ENCODE measurements at places on chromosomes 2 and 18.

- DNase-seq = peak; percentile 2
Measured at GRCh38 chr2:135586148-135586547, 54.9 kb downstream of the R3HDM1 start.

DNA sequence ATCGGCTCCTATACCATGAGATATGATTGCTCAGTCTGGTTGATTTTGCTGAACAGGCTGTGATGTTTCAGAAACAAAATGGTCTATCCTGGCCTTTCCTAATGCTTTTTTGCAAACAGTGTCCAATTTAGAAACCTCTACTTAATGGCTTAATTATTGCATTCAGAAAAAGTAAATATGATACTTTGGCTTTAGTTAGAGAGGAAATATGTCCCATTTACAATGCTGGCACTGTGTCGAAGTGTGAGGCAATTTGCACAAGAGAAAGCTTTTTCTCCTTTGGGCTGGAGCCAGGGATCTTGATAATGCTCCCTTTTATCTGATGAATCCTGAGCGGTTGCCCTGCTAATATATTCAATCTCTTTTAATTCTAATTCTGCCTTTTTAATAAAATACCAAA lies 418.9 kb downstream of the EPHA4 start:
- DNase-seq = no peak

DNA sequence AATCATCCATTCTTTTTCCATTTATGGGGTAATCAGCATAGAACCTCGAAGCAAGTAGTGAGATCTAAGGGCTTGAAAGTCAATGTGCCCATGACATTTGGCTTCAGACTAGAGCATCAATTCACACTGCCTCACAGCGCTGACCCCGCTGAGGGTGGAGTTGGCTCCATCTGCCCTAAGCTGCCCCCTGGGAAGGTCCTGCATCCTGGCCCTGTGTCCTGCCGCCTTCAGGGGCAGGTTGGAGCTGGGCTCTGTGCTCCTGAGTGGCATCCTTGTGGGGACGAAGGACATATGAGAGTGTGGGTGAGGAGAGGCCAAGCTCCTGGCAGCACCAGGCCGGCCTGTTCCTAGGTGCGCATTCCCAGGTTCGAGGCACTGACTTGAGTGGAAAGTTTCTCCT lies 249.4 kb downstream of the FHOD3 start:
- DNase-seq = no peak

DNA sequence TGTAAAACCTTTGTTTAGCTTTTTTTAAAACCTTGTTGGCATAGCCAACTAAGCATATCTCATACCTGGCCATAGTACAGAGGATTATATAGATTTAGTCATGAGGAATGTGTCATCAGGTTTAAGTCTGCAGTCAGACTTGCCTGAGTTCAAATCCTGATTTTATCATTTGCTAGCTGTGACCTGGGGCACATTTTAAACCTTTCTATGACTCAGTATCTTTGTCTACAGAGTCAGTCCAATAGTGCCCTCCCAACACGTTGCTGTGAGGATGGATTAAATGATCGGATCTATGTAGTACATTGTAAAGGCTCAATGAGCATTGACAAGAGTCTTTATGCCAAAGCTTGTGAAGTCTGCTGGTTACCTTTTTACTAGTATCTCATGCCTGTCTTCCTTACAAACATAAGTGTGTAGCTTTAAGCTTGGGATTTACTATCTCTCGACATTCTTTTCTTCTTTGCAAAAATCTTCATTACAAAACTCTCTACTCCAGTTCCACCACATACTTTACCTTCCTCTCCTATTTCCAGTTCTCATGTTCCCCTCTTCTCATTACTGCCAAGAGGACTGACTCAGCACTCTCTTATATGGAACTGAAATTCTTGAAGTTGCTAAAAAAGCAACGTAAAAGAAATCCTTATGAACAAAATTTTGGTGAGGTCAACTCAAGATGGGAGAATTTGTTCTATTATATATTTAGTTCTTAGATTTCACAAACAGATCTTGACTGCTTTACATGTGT lies 68.1 kb upstream of the RBMS1 start:
- no peak for DNase-seq

- peak; percentile 55 for DNase-seq
Measured at GRCh38 chr2:121297217-121297830, 12.3 kb upstream of the TFCP2L1 start.

DNA sequence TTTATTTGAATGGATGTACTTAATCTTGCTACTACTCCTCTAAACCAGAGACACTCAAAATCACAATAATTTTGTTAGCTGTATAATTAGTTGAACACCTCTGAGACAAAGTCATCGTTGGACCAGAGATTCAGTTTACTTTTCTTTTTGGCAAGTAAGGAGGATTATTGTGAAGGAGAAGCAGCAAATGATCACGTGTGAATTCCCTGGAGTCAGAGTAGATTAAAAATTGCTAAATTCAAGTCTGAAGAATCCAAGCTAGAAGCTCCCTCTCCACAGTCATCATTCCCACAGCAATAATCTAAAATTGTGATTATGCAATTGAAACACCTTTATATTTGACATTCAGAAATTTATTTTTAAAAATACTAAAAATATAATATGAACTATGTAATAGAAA lies 484.4 kb downstream of the CMPK2 start:
- no peak for DNase-seq

DNA sequence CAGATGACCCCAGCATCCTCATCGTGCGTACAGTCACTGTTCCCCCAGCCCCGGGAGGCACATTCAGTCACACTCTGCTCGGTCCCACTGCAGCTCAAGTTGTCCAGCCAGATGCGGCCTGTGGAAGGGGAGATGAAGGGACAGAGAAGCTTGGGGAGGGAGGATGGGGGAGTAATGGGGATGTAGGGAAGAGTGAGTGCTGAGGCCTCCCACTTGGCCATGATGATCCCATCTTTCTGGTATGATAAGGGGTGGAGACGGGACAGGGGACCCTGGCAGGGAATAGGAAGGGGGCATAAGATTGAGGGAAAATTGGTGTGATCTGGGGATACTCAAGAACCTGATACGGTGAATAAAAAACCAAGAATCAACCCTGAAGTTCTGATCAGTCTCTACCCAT lies 3.5 kb downstream of the LOXL3 start:
- no peak for DNase-seq

DNA sequence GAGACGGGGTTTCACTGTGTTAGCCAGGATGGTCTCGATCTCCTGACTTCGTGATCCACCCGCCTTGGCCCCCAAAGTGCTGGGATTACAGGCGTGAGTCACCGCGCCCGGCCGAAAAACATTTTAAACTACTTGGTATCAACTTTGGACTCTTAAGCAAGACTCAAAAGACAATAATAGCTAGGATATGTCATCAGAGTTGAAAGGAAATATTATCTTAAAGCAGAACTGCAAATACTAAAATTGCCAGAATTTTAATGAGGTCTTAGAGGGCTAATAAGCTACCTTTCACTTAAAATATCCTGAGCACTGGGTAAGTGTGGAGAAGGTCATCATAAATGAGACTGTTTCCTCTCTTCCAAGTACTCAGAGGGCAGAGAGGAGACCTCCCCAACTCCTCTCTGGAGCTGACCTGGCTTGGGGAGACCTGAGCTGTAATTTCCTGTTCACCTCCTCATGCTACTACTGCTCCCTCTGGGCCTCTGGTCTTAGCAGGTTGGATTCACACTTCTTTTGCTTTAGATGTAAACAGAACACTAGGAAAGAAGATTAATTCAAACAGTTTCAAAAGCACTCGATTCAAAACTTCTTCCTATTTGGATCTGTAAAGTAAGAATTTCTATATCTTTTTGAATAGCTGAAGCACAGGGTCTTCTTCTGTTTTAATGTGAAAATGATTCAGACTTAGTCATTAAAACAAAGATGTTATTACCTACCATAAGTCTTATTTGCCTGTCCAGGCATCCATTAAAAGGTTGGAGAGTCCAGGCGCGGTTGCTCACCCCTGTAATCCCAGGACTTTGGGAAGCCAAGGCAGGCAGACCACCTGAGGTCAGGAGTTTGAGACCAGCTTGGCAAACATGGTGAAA lies 16.5 kb downstream of the CNRIP1 start:
- DNase-seq = no peak

DNA sequence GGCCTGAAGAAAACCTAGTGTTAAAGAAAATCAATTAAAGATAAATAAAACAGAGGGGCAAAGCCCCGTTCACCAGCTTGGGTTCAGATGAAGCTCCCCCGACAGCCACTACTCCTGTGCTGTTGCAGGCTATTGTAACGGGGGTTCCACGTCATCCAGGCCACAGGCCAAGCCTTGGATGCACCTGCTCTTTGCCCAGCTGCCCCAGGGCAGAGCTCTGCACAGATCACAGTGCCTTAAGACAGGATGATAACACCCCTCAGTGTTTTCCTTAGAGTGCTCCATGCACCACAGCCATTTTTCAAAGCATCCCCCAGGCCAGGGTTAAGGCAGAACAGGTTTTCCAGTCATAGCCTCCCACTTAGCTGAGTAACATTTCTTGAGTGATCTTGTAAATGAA lies 32.0 kb downstream of the FASTKD2 start:
- no peak for DNase-seq

GRCh38 chr2:116952254-116952653 lies 862.2 kb upstream of the DDX18 start:
- peak; percentile 32 for DNase-seq

GRCh38 chr2:44424211-44424610 lies 62.5 kb downstream of the CAMKMT start:
- DNase-seq = no peak

DNA sequence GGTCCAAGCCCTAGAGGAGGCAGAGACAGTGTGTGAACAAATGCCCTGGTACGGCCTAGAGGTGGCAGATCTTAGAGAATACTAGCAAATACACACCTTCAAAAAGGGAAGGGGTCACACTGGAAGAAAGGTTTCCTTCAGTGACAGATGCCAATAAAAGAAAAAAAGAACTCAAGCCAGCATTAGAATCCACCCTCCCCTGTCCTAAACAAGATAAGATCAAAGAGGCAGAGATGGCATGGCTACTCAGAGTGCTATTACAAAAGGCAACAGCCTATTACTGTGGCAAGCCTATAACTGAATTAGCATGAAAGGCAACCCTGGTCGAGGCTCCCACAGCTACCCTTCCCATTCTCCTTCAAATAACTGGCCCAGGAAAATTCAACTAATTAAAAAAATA lies 69.6 kb downstream of the SMC6 start:
- DNase-seq = no peak

GRCh38 chr2:203533676-203534591 lies 1.2 kb downstream of the RAPH1 start:
- DNase-seq = peak; percentile 77

GRCh38 chr2:229798446-229799155 lies 84.2 kb upstream of the DNER start:
- DNase-seq = peak; percentile 50

GRCh38 chr2:172693037-172693436 lies 42.6 kb upstream of the RAPGEF4 start:
- DNase-seq = no peak

- DNase-seq = no peak
Measured at GRCh38 chr18:44958455-44958854, 277.8 kb downstream of the SETBP1 start.

DNA sequence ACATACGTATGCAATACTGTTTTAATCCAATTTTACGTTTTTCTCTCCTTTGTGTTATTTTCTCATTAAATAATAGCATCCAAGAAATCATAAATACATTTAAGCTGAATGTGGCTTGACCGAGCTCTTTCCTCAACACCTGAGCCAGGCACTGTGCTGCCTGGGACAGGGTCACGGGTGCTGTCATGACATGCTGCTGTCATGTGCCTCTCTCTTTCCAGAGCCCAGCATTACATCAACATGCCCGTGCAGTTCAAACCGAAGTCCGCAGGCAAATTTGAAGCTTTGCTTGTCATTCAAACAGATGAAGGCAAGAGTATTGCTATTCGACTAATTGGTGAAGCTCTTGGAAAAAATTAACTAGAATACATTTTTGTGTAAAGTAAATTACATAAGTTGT lies 94.1 kb upstream of the LDLRAD4 start:
- DNase-seq = no peak

GRCh38 chr2:133682347-133682746 lies 114.1 kb upstream of the NCKAP5 start:
- DNase-seq = no peak

DNA sequence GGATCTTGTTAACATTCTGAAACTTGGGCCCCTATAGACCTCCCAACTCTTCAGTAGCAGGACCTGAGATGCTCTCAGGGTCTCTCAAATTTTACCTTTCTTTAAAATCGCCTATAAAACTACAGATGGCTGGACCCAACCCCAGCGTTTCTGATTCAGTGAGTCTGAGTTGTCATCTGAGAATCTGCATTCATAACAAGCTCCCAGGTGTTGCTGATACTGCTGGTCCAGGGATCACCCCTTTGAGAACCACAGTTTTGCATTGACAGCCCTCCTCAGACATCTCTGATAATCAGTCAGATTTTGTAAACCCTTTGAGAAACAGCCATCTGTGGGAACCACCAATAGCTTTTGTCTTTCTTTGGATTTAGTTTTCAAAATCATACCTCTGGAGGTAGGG lies 315.8 kb downstream of the CYRIA start:
- no peak for DNase-seq

DNA sequence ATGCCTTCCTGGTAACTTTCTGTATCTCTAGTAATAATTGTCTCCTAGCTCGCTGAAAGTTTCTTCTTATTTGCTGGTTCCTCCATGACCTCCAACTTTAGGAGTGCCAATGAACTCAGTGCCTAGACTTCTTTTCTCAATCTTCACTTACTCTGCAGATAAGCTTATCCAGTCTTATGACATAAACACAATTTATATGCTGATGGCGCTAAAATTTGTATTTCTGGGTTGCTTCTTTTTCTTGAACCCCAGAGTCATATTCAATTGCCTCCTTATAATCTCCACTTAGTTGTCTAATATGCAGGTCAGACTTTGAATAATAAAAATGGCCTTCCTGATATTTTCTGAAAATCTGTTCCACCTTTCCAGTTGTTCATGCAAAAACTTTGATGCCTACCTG lies 182.5 kb downstream of the FSHR start:
- DNase-seq = no peak

GRCh38 chr2:178327516-178327915 lies 123.5 kb downstream of the PRKRA start:
- DNase-seq = no peak

DNA sequence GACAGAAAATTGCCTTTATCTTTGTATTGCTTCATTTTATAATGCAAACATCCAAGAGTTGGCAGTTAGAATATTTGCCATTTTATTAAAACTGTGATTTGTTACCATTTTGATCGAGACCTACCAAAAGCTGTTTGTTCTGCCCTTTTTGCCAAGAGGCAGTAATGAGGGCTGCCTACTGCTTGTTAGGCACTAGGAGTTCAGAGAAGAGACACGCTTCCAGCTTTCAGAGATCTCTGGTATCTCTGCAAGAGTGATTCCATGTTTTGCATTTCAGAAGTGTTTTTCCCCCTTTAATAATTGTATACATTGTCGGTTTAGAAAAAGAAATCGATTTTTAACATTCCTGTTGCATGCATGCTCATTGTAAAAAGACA lies 628 bp downstream of the MRPL30 start:
- peak; percentile 4 for DNase-seq

DNA sequence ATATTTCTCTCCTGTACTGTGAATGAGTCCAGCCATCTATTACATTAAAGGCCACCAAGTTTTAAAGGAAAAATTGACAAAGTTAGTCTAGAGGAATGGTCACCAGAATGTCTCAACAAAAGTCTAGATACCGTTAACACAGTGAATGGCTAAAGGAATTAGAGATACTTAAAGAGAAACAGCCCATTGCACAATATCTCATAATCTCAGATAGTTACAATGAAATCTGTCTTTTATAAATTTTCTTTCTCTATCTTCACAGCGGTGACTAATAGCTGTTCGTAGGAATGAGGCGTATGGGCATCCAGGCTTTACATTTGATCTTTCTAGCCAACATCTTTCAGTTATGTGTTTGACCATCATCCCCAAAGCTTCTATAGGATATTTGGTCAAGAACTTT lies 30.6 kb downstream of the R3HDM1 start:
- DNase-seq = no peak

GRCh38 chr2:103235283-103235682 lies 473.5 kb downstream of the TMEM182 start:
- DNase-seq = no peak

Measured in cardiac muscle cell (in vitro differentiated cells and primary cell).